ENCODE measurements at places on chromosomes 6 and 20. TPM values are rescaled to one million over a fixed set of nuclear protein-coding genes. Genes with fewer than 3 reads are reported as not detected.

DNA sequence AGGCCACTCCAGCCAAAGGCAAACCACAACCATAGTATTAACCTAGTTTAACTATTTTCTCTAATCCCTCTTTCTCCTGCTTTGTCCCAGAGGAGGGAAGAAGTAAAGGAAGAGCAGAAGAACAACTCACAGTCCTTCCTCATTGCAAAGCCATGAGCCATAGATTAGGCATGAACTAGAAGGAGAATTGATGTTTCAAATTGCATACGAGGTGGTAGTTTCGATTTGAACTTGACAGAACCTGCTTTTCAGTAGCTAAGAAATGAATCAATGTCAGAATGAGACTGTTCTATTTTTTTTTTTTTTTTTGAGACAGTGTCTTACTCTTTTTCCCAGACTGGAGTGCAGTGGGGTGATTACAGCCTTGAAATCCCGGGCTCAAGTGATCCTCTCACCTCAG is 48.3 kb downstream of the PROKR2 start:
- no peak for DNase-seq

The HLA-DRB1 gene
- 45.9 TPM for polyA plus RNA-seq

- no peak for DNase-seq
Observed at GRCh38 chr6:140252099-140252498, 877.7 kb upstream of the CITED2 start.

GRCh38 chr20:44309763-44310663 is 989 bp downstream of the FITM2 start:
- DNase-seq, result no peak

The PPP1R3G gene
- polyA plus RNA-seq, result 1.7 TPM

The ADGB gene
- 0.75 TPM for polyA plus RNA-seq

The TPD52L1 gene
- polyA plus RNA-seq, result 109 TPM

The ISM1 gene
- polyA plus RNA-seq, result 4.4 TPM

The GABRR2 gene
- polyA plus RNA-seq, result 1.3 TPM

The TMEM74B gene
- polyA plus RNA-seq, result 2.0 TPM

- no peak for DNase-seq
Observed at GRCh38 chr20:58113716-58114115, 114.7 kb downstream of the ANKRD60 start.

DNA sequence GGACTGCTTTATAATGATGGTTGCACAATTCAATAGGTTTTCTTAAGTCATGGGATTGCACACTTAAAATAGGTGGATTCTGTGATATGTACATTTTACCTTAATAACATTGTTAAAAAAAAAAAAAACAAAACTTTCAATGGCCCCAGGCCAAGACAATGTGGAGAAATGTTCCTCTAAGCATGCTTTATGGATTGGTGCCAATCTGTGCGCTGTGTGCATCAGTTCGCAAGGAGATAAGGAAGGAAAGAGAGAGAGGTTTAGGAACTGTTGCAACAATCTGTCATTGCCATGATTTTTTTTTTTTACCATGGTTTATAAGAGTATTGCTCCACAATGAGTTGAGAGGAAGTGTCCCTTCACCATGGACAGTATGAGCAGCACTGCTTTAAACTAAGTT is 399.6 kb downstream of the PTPRT start:
- DNase-seq, result no peak

DNA sequence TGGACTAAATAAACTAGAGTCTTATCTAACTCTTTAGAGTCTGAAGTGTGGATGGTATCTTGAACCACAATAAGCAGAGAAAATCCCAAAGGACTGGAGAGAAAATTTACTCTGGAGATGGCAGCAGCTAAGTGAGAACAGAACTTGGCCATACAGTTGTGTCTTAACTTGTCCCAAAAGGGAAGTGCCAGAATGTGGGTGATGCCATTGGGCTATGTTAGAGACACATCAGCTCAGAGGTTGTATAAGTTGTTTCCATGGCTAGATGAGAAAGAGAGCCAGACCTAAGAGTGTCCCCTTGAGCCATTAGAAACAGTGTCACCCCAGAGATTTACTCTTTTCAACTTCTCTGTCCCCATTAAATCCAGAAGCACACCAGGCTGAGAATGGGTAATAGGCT is 36.2 kb downstream of the FOXO3 start:
- DNase-seq, result no peak

- no peak for DNase-seq
Observed at GRCh38 chr6:125950293-125950692, 6.3 kb upstream of the HINT3 start.

The MUCL3 gene
- 0.06 TPM for polyA plus RNA-seq

The SLC24A3 gene
- polyA plus RNA-seq, result 3.4 TPM

GRCh38 chr6:5729813-5730517 is 276.8 kb downstream of the NRN1 start:
- no peak for DNase-seq

The CD2AP gene
- 81.4 TPM for polyA plus RNA-seq

The GPX5 gene
- polyA plus RNA-seq, result not detected

DNA sequence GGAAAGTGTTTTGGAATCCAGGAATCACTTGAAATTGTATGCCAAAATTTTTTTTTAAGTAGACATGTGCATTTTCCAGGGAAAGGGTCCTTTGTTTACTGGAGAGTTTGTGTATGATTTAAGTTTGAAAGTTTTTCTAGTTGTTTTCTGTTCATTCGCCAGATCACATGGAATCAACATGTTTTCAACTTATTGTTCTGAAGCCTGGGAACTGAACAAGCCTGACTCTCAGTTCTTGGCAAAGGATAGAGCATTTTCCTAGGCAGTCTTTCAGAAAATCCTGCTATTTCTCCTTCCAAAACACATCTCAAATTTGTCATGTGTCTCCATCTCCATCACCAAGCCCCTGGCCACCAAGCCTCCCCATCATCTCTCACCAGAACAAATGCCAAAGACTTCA is 374.8 kb downstream of the MAFB start:
- no peak for DNase-seq

DNA sequence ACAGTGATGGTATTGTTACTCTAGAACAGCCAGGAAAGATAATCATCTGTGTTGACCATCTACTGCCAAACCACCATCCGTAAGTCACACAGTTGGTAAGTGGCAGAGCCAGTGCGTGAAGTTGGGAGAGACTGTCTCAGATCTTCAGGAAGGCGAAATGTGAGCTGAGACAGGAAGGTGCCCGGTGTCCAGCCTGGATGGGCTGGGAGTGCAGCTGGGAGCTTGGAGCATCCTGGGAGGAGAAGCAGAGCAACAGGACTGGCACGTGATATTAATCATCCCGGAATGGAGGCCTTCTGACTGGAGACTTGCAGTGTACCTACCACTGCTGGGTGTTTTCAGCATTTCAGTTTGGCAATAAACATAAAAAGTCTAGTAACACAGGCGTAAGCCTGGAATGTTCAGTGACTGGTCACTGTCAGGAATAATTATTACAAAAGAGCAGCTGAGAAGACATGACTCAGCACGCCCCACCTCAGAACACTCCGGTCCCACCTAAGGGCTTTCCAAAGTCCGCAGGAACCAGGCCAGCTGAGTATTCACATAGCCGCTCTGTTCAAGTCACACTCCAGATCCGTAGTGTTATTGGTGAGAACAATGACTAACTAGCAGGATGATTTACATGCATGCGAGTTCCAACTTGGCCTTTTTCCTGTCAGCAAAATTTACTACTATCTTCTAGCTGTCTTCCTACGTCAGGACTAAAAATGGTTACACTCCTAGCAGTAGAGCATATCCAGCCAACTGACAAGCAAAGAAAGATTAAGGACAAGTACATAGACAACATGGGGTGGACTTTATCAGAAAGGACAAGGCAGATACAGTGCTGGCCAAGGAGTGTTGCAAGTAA is 45.1 kb upstream of the PNRC1 start:
- peak; percentile 63 for DNase-seq

The C20orf96 gene
- polyA plus RNA-seq, result 37.0 TPM

GRCh38 chr6:51462896-51463295 is 624.5 kb downstream of the PKHD1 start:
- no peak for DNase-seq

GRCh38 chr6:139635401-139636130 is 261.1 kb upstream of the CITED2 start:
- no peak for DNase-seq

The FAM83B gene
- polyA plus RNA-seq, result 8.5 TPM

DNA sequence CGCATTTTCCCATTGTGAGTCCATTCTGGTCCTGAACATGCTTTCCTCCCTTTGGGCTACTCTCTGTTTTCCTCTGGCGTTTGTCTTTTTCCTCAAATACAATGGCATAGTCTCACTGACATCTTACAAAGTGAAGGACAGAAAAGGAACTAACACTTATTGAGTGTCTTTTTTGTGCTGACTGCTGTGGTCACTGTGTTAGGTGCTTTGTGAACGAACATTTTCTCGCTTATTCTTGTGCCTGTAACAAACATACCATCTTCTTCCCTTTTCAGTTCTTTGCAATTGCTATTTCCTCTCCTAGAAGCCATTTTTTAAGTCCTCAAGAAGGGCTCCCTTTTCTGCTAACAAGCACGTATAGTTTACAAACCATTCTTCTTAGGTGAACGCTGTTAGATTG is 15.4 kb downstream of the FIG4 start:
- no peak for DNase-seq

The COL9A1 gene
- polyA plus RNA-seq, result 27.0 TPM

DNA sequence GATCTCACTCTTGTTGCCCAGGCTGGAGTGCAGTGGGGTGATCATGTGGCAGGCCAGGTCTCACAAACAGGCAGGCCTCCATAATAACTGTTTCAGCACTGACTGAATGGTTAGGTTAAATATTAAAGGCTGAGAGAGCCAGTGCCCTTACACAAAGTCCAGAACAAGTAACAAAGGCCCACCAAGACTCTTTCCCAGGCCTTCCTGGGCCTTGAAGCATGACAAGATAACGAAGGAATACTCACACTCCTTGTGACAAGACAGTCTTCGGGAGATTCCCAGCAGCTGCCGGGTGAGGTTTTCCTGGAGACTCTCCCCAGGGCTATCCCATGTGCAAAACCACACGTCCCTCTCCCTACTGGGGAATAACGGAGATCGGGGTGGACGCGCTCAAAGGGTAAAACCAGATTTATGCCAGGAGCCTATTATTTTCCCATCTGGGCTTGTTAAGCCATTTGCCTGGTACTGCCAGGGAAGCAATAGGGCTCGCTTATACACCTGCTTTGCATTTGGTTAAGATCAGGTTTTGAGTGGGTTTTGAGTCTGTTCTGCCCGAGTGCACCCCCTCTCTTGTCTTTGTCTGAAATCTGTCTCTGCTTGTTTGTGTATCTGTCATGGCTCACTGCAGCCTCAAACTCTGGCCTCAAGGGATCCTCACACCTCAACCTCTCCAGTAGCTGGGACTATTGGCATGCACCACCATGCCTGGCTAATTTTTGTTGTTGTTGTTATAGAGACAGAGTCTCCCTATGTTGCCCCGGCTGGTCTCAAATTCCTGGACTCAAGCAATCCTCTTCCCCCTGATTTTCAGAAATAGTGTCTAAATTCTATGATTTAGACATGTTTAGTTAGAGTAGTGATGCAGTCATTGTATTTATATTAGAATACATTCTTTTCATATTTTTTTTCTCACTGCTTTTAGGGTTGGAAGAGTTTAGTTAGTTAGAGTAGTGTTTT is 1.4 kb upstream of the ENPP3 start:
- no peak for DNase-seq

- DNase-seq, result no peak
Observed at GRCh38 chr6:157911278-157911677, 70.4 kb upstream of the SYNJ2 start.

DNA sequence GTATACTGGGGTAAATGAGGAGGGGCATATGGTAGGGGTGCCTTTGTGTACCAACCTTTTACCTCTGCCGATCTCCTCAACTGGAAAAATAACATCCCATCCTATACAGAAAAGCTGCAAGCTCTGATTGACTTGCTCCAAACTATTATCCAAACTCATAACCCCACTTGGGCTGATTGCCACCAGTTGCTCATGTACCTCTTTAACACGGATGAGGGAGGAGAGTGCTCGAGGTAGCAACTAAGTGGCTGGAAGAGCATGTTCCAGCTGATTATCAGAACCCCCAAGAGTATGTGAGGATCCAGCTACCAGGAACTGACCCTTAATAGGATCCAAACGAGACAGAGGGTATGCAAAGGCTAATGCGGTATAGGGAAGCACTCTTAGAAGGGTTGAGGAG is 299.6 kb downstream of the RNGTT start:
- no peak for DNase-seq

DNA sequence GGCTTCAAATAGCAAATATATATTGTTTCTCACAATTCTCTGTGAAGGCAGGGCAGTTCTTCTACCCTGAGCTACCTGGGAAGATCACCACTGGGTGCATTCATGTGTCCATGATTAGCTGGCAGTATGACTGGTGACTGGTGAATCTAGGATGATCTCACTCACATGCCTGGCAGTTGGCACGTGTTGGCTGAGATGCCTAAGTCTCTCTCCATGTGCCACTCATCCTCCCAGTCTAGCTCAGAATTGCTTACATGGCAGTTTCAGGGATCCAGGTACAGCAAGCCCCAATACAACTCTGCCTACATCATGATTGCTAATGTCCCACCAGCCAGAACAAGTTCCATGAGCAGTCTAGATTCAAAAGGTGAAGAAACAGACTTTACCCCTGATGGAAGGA is 346.8 kb upstream of the CNR1 start:
- no peak for DNase-seq

The ARFGEF3 gene
- polyA plus RNA-seq, result 6.4 TPM

DNA sequence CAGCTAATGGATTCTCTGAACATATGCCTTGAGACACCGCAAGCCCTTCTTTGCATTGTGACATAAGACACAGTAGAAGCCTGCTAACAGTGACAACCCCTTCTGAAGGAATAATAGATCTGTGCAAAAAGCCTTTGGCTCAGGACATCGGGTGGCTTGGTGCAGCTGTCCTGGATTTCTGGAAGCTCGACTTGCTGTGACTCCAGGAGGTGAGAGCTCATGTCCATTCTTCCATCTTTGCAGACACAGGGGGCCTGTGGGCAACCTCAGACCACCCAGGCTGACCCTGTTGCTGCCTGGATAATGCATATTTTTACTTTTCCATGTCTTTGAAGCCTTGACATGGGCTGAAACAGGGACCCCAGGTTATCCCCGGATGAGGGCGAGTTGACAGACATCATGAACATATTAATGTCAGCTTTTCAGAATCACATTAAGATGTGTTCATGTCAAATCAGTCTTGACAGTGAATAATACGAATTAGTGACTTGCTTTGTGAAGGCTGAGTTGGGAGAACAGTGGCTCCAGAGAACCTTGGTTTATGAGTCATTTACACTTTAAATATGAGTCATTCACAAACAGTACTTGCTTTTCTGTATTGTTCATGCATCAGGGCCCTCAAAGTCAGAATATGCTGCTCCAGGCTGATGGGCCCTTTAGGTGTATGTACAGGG is 66.8 kb upstream of the IYD start:
- no peak for DNase-seq

- DNase-seq, result no peak
Observed at GRCh38 chr6:168002804-168003203, 5.3 kb downstream of the KIF25 start.

- no peak for DNase-seq
Observed at GRCh38 chr6:136312975-136313374, 23.3 kb upstream of the BCLAF1 start.

Data from right renal cortex interstitium (tissue), 3 donors.